ENCODE measurements at places on chromosomes 16 and 17. TPM values are rescaled to one million over a fixed set of nuclear protein-coding genes. Genes with fewer than 3 reads are reported as not detected.
A peak's percentile ranks its signal among the peaks of the same experiment; 100 is the strongest.

SYT17 gene
- 0.23 TPM for total RNA-seq

MYLK3 gene
- total RNA-seq, result 0.50 TPM

CNTNAP4 gene
- not detected for total RNA-seq

ZKSCAN2 gene
- total RNA-seq, result 4.7 TPM

TUBB3 gene
- 0.58 TPM for total RNA-seq

CD300C gene
- total RNA-seq, result not detected

DNA sequence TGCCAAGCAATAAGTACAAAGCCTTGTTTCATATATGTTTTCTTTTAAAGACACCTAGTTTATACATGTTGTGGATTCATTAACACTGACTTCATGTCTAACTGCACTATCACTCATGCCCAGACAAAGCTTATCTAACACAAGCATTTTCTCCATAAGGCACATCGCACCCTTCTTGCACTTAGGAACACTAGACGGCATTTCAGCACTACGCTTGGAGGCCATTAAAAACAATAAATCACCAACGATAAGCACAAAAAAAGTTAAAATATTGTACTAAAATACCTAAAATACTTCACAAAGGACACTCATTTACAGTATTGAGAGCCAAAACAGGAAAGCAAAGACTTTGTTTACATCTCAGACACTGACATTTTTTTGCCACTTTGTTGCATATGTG is 39.0 kb upstream of the TEKT3 start:
- no peak for DNase-seq
- H3K36me3 ChIP-seq, result no peaks in the 10 kb centered on the region
- H3K4me3 ChIP-seq, result no peak overlapping the region
- H3K27ac ChIP-seq, result no peak overlapping the region
- H3K4me1 ChIP-seq, result no peaks in the 10 kb centered on the region

DNA sequence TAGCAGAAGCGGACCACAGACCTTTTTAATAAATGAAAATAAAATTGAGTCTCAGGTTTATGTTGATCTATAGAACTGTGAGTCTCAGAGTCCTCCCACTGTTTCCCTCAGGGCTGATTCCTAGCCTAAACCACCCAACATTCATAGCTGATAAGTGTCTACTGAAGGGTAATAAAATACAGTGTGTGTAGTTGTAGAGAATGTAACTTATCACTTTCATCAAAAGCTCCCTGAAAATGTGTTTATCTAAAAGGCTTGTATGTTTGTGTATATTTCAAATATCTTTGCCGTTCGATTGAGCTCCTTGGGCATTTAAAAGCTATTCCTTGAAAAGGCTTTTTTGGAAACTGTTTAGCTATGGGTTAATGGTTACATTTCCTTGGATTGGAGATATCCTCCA is 740.3 kb upstream of the SOX9 start:
- DNase-seq, result no peak
- no peaks in the 10 kb centered on the region for H3K36me3 ChIP-seq
- H3K27me3 ChIP-seq, result no peaks in the 10 kb centered on the region
- no peak overlapping the region for H3K27ac ChIP-seq
- H3K4me1 ChIP-seq, result no peaks in the 10 kb centered on the region

DNA sequence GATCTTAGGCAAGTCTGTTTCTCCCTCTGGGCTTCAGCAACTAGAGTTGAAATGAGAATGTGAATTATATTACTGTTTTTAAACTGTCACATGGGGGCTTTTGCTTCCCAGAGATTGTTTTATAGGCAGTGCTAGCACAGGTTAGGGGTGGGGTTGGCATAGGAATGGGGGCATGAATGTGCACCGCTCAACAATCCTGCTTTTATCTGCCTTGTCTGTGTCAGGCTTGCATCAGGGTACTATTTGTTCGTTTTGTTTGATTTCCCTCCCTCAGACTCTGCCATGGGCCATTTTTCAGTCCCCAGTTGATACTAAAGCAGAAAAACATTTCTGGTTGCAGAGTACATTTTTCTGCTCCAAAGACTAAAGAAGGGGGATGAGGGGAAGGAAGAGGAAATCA is 34.6 kb upstream of the IRX6 start:
- no peaks in the 10 kb centered on the region for H3K27me3 ChIP-seq
- no peak overlapping the region for H3K27ac ChIP-seq
- no peaks in the 10 kb centered on the region for H3K4me1 ChIP-seq
- DNase-seq, result no peak
- H3K4me3 ChIP-seq, result no peak overlapping the region

DNA sequence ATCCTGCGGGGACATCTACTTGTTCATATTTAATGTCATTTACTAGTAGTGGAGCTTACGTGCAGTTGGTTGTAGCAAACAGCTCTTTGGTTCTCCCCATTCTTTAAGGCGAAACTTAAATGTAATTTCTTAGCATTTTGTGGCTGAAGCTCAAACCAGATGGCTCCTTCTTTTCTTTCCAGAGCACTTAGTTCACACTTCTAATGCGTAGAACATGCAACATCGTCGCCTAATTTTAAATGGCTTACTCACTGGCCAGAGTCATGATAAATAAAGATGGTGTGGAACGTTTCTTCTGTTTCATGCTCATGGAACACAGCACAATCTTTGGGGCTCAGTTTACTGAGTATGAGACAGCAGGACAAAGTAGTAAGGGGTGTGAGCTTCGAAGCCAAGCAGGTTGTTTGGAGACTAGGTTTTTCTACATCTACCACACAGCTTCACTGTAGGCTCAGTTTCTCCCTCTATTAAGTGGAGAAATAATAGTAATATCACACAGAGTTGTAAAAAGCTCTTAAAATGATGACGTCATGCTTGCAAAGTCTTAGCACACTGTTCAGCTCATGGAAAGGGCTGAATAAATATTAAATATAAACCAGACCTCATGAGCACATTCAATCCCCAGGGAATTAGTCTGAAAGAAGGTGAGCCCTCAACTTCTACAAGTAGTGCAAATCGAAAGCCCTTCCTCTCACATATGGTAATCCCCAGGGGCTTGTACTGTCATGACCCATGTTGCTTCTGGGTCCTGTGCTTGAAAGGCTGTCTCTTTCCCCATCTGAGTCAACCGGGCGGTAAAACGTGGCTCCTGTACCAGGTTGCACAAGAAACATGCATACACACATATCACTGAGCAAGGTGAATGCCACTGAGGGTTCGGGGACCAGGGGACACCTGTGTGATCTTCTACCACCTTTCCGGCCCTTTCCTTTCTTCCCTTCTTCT is 384.3 kb downstream of the CDH13 start:
- DNase-seq, result no peak
- no peak overlapping the region for H3K4me3 ChIP-seq
- H3K27me3 ChIP-seq, result no peaks in the 10 kb centered on the region
- no peaks in the 10 kb centered on the region for H3K4me1 ChIP-seq
- H3K27ac ChIP-seq, result no peak overlapping the region

GRCh38 chr16:67489401-67490083 is 6.2 kb upstream of the AGRP start:
- peaks cover 8% of the 10 kb centered on the region for H3K4me1 ChIP-seq
- no peak overlapping the region for H3K4me3 ChIP-seq
- DNase-seq, result no peak
- peaks cover 31% of the 10 kb centered on the region for H3K36me3 ChIP-seq
- H3K27ac ChIP-seq, result peak overlapping the region; percentile 12

GRCh38 chr17:39706921-39707337 is 7.1 kb downstream of the ERBB2 start:
- no peak overlapping the region for H3K4me3 ChIP-seq
- peaks cover 46% of the 10 kb centered on the region for H3K4me1 ChIP-seq
- no peaks in the 10 kb centered on the region for H3K36me3 ChIP-seq
- no peak overlapping the region for H3K27ac ChIP-seq
- DNase-seq, result no peak

GRCh38 chr16:78198288-78198687 is 98.8 kb downstream of the WWOX start:
- H3K4me3 ChIP-seq, result no peak overlapping the region
- H3K4me1 ChIP-seq, result no peaks in the 10 kb centered on the region
- no peaks in the 10 kb centered on the region for H3K27me3 ChIP-seq
- no peak for DNase-seq

DNA sequence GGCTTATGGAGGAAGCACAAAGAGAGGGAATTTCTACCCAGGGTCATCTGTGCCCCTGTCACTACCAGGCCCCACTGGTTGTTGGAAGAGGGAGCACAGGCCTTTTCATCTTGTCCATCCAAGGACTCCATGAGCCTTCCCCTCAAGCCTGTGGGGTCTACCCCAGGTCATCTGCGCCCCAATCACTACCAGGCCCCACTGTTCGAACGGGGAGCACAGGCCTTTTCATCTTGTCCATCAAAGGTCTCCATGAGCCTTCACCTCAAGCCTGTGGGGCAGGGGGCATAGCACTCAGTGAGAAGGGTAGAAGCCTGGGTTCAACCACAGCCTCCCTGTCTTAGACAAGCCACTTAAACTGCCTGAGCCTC is 101.5 kb upstream of the CDH5 start:
- no peak overlapping the region for H3K4me3 ChIP-seq
- no peaks in the 10 kb centered on the region for H3K27me3 ChIP-seq
- H3K27ac ChIP-seq, result no peak overlapping the region
- DNase-seq, result no peak

- H3K4me3 ChIP-seq, result no peak overlapping the region
- H3K36me3 ChIP-seq, result no peaks in the 10 kb centered on the region
- no peaks in the 10 kb centered on the region for H3K27me3 ChIP-seq
- H3K27ac ChIP-seq, result no peak overlapping the region
- DNase-seq, result no peak
These were observed 124.1 kb downstream of the SOX9 start for GRCh38 chr17:72244956-72245355.

DNA sequence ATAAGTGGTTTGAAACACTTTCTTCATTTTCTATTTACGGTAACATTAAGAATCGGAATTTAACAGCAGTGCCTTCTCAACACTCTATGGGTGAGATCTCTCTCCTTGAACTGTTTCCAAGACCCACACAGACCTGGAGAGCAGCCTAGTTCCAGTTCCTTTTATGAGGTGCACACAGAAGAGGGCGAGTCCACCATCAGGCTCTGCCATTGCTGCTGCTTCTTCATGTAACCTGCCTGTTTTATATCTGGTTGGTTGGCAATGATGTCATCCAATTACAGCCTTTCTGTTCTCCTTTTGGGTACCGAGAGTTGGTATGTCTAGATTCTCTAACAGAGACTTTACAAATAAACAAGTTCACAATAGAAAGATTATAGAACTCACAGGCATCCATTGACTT is 225.7 kb downstream of the UTP18 start:
- H3K4me3 ChIP-seq, result no peak overlapping the region
- peaks cover 3% of the 10 kb centered on the region for H3K4me1 ChIP-seq
- H3K27ac ChIP-seq, result no peak overlapping the region
- no peak for DNase-seq
- H3K27me3 ChIP-seq, result no peaks in the 10 kb centered on the region

DNA sequence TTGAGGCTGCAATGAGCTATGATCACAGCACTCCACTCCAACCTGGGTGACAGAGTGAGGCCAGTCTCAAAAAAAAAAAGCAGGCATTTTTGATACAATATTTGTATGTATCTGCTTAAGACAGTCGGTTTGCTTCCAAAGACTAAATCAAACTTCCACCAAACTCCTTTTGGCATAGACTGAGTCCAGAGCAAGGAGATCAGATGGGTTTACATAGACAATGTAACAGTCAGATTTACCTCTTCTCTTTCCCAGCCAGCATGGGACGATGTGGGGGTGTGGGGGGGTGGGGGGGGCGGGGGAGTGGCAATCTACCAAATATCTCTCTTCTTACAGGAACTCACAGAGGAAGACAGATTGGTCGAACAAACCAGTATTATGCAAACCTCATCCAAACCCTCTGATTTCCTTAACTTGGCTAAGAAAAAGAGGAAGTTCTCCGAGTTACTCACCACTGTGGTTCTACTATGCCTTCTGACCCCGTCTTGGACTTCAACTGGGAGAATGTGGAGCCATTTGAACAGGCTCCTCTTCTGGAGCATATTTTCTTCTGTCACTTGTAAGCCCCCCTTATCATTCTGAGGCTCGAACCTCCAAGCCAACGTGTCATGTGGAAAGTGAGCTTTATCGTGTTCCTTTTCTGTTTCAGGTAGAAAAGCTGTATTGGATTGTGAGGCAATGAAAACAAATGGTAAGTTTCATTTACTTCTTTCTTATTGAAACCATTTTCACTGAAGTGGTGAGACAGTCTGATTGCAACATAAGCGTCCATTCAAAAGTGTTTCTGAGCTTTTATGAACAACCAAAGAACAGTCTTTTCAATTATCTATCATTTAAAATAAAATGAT is at the start of gene MILR1:
TSS of gene MILR1 (plus strand) at position 451 of the 848 bp plus-strand sequence. CDS start at position 505, 54 bp downstream.
- H3K36me3 ChIP-seq, result no peaks in the 10 kb centered on the region
- no peaks in the 10 kb centered on the region for H3K27me3 ChIP-seq
- DNase-seq, result no peak

DNA sequence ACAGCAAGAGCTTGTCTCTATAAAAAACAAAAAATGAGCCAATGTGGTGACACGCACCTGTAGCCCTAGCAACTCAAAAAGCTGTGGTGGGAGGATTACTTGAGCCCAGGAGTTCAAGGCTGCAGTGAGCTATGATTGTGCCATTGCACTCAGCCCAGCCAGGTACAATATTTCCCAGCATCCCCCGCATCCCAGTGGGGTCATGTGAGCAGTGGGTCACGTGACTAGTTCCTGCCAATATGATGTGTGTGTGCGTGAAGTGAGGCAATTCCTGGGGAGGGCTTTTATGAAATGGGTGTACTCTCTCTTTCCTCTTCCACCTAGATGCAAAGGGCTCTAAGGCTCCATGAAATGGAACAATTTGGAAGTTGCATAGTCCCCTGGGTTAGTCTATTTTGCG is 81.3 kb downstream of the GSG1L start:
- no peak overlapping the region for H3K27ac ChIP-seq
- no peak for DNase-seq
- H3K27me3 ChIP-seq, result peaks cover 12% of the 10 kb centered on the region
- no peaks in the 10 kb centered on the region for H3K36me3 ChIP-seq
- H3K4me1 ChIP-seq, result no peaks in the 10 kb centered on the region
- H3K4me3 ChIP-seq, result no peak overlapping the region

- no peak for DNase-seq
- no peak overlapping the region for H3K4me3 ChIP-seq
- no peaks in the 10 kb centered on the region for H3K36me3 ChIP-seq
- H3K27ac ChIP-seq, result no peak overlapping the region
These were observed 185.1 kb upstream of the PSMD7 start for GRCh38 chr16:74111456-74111982.

DNA sequence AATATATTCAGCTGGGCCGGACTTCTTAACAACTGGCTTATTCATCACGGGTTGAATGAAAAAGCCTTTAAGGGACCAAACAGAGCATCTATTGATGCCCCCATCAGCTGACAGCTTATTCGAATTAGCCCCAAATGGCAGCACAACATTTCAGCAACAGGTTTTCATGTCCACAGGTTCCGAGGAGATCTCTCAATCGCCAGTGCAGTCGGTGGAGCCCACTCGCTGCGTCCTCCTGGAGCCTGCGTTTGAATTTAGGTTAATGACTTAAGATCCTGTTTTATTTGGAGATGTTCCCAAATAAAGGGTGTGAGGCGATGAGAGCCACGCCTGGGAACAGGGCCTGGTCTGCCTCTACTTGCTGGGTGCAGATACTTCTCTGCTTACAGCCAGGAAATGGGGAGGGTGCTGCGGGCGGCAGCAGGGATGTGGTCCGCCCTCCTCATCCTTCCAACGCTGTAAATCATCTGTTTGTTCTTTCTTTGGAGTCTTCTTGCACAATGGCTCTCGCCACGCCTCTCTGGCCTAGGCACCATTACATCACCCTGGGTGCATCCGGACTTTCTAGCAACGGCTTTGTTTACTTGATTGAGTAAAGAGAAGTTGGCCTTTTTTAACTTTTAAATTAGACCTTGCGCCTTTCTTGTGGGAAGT is 22.6 kb downstream of the NDE1 start:
- no peaks in the 10 kb centered on the region for H3K27me3 ChIP-seq
- peak overlapping the region; percentile 96 for H3K27ac ChIP-seq

- no peak for DNase-seq
- H3K4me3 ChIP-seq, result no peak overlapping the region
These were observed 14.5 kb downstream of the MAP2K3 start for GRCh38 chr17:21298983-21299519.

Data from T-cell (primary cell).